ENCODE measurements at places on chromosomes 3 and 15.

DNA sequence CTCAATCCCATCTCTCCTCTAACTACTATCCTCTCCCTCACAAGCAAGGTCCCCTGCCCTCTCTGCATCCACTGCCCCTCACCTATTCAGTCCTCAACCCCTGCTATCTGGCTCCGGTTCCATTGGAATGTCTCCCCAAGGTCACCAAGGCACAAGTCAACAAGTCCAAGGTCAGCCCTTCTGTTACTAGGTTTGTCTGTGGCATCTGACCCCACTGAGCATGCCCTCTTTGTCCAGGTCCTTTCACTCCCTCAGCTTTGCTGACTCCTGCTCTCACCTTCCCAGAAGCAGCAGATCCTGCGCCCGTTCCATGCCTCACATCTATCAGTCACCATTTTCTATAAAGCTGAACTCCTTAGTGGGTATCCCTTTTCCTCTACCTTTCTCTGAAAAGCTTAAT, 8.3 kb upstream of the SEMA7A start:
- no peak for DNase-seq

DNA sequence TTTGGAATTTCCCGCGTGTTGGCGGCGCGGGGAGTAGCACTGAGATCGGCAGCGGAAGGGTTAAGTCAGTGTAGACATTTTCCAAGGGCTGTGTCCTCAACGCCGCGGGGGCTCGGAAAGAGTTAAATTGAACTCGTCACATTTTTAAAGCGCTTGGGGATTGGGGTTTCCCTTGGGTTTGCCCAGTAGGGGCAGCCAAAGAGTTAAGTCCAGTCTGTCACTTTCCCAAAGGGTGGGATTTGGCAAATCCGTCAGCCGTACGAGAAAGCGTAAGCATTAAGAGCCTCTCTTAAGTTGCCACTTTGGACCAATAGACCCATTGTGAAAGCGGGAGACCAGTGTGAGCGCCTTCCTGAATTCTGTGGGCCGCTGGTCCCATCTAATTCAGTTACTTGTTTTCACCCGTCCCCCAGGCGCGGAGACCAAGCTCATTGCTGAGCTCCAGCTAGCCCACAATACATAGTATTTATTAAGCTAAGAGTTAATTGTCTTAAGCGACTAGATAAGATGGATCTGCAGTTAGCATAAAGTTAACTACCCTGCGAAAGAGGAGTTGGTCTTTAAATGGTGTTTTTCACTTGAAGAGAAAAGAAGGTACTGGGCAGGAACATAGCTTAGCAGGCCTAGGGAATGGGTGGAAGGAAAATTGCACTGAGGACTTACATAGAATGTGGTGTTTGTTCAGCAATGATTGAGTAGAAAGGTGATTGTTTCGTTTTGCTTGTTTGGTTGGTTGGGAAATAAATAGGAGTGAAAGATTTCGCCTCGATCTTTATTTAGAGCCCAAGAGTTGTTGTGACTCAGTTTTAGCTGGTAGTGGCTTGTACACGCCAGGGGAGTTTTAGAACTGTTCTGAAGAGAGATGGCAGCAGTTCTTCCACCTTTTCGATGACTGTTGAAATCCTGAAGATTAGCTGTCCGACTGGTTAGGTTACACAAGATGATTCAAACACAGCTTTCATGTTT, 932 bp downstream of the ARL8B start:
- peak; percentile 27 for DNase-seq

GRCh38 chr15:26679927-26680326, 92.9 kb downstream of the GABRB3 start:
- no peak for DNase-seq

DNA sequence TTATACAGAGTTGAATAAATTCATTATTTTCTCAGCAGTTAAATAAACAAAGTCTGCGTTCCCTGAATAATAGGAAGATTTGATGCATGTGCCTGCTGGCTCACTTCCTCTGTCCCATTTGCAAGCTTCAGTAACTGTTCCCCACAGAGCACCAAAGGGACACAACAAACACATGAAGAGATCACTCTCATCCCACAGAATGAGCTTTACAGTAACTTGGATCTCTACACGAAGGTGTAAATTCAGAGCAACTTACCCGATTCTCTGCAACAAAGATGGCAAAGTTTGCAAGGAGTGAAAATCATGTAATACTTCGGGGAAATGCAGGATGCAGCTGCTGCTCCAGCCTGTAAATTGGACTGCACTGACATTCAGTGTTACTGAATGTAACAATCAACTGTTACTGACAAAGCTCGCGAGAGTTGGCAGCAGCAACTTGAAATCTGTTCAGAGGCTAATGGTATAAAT, at the start of gene BCHE:
Gene BCHE, minus strand, starts transcription at position 366 of the 468 bp plus-strand sequence. CDS start 6,390 bp downstream, outside the sequence.
- peak; percentile 87 for DNase-seq

GRCh38 chr3:27861046-27862036, 139.2 kb upstream of the EOMES start:
- no peak for DNase-seq

- peak; percentile 39 for DNase-seq
Measured at GRCh38 chr3:100590114-100590839, 19.1 kb upstream of the ADGRG7 start.

- no peak for DNase-seq
Measured at GRCh38 chr3:175161291-175161690, 302.2 kb downstream of the NAALADL2 start.

GRCh38 chr3:47476644-47477199, 981 bp upstream of the SCAP start:
- no peak for DNase-seq
